ENCODE measurements at places on chromosomes 11 and 22.

DNA sequence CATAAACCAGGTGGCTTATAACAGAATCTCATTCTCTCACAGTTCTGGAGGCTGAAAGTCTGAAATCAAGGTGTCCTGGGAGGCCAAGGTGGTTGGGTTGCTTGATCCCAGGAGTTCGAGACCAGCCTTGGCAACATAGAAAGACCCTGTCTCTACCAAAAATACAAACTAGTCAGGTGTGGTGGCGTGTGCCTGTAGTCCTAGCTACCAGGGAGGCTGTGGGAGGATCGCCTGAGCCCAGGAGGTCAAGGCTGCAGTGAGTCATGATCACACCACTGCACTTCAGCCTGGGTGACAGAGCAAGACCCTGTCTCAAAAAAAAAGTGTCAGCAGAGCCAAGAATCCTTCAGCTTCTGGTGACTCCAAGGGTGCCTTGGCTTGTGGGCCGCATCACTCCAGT, 8.9 kb upstream of the PRR5 start:
- H3K4me3 ChIP-seq, result no peak overlapping the region
- no peaks in the 10 kb centered on the region for H3K4me1 ChIP-seq
- H3K27me3 ChIP-seq, result no peaks in the 10 kb centered on the region
- no peaks in the 10 kb centered on the region for H3K36me3 ChIP-seq
- no peak for DNase-seq
- H3K27ac ChIP-seq, result no peak overlapping the region

DNA sequence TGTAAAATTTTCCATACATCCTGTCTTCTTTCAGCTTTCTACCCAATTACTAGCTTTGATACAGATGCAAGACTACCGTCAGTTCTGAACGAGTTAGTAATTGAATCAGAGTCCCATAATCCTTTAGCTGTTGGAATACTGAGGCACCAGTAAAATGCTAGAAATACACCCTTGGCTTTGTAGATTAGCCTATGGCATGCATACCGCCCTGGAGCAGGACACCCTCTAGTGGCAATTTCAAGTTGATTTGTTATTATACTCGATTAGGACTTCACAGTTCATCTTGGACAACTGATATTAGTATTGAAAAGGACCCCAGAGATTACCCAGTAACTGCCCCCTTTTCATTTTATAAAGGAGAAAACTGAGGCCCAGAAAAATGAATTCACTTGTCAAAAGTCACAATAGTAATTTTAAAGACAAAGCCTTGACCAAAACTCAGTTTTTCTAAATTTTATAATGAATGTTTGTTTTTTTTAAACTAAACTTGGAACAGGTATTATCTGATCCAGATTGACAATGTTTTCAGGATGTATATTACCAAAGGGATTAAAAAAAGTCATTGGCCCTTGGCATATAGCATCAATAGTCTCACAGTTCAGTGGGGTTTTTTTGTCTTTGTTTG, 72.6 kb downstream of the HIPK3 start:
- peaks cover 25% of the 10 kb centered on the region for H3K36me3 ChIP-seq
- no peaks in the 10 kb centered on the region for H3K27me3 ChIP-seq
- H3K27ac ChIP-seq, result no peak overlapping the region
- peak; percentile 47 for DNase-seq

DNA sequence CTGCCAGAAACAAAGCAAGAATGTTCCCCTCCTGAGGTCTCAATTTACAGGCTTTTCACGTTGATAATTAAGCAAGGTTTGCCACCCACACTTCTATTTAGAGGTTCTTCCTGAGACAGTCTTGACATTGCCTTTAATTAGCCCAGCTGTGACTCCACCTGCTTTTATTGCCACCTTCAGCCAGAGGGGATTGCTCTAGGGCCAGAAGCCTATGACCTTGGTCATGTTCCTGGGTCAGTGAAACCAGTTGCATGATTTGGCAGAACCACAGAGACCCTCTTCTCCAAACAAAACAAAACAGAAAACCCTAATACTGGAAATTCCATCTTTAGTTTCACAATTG, 89.8 kb downstream of the APIP start:
- H3K27me3 ChIP-seq, result peaks cover 15% of the 10 kb centered on the region
- DNase-seq, result no peak
- H3K4me3 ChIP-seq, result no peak overlapping the region
- no peaks in the 10 kb centered on the region for H3K4me1 ChIP-seq
- no peak overlapping the region for H3K27ac ChIP-seq

DNA sequence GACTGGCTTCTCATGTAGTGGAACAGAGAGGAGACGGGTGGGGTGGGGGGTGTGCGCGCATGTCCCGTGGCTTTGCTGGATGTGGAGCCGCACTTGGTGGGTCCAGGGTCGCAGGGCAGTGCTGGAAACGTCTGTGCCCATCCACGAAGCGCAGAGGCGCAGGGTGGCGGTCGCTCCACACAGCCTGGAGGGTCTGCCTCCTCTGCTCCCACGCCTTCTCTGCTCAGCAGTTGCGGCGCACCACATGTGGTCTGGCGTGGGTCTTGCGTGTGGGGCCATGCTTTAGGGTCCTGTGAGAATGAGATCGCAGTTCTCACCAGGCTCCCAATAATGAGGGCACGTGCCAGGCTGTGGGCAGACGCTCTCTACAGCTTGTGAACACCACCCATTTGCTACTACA, 50.7 kb downstream of the MUC6 start:
- no peaks in the 10 kb centered on the region for H3K4me1 ChIP-seq
- no peak overlapping the region for H3K4me3 ChIP-seq
- H3K27ac ChIP-seq, result no peak overlapping the region

- H3K4me3 ChIP-seq, result no peak overlapping the region
- no peaks in the 10 kb centered on the region for H3K36me3 ChIP-seq
- no peaks in the 10 kb centered on the region for H3K4me1 ChIP-seq
- no peak for DNase-seq
- peaks cover 42% of the 10 kb centered on the region for H3K27me3 ChIP-seq
Measured at GRCh38 chr11:133162227-133162626, 370.1 kb downstream of the OPCML start.

DNA sequence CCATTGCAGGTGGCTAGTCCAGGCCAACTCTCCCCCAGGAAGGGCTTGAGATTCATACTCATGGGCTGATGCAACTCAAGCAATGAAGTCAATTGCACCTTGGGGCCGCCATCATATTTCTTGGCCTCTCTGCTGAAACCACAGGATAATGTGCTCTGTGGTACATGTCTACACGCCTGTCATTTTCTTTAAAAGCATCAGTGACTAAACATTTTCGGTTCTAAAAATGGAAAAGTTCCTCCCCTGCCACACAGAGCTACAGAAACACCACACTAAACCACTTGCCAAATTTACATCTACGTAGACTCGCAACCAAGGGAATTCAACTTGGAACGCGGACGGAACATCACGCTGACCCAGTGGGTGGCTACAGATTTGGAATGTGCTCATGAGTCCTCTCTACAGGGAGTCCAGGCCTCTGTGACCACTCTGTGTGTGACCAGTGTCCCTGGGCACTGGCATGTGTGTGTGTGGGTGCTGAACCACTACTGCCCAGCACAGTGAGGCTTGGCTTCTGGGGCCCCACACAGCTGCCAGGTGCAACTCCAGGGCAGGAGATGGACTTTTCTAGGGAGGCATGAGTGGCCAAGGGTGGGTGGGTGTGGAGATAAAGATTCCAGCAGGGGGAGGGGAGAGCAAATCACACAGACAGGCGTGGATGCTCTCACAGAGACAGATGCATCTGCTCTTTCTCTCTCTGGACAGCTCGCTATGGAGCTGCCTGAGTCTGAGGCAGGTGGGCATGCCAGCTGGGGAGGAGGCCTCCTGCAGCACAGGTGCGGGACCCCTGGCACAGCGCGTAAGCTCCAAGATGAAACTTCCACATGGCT, 261.9 kb downstream of the CTTN start:
- no peak overlapping the region for H3K4me3 ChIP-seq
- H3K27me3 ChIP-seq, result no peaks in the 10 kb centered on the region
- no peak overlapping the region for H3K27ac ChIP-seq
- H3K4me1 ChIP-seq, result no peaks in the 10 kb centered on the region
- H3K36me3 ChIP-seq, result no peaks in the 10 kb centered on the region

GRCh38 chr11:128804481-128804880, 62.6 kb downstream of the KCNJ1 start:
- no peak for DNase-seq
- H3K4me1 ChIP-seq, result no peaks in the 10 kb centered on the region
- H3K36me3 ChIP-seq, result peaks cover 84% of the 10 kb centered on the region
- no peak overlapping the region for H3K4me3 ChIP-seq
- no peak overlapping the region for H3K27ac ChIP-seq
- no peaks in the 10 kb centered on the region for H3K27me3 ChIP-seq

DNA sequence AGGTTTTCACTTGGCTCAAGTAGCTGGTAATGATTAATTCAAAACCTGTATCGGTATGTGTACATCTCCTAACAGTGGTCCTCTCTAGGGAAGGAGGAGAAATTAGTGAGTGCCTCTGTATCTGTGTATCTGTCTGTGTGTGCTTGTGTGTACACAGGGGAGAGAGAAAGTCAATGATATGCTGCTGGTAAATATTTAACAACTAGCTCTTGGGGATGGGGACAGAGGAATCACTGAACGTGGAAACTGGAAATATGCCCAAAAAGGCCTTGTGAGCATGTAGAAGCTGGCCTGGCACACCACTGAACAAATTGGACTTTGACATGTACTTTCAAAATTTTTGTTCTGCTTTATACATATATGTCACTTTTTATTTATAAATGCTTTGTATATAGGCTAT, 214.0 kb upstream of the SYN3 start:
- H3K4me3 ChIP-seq, result no peak overlapping the region
- no peaks in the 10 kb centered on the region for H3K36me3 ChIP-seq
- no peaks in the 10 kb centered on the region for H3K4me1 ChIP-seq
- no peak overlapping the region for H3K27ac ChIP-seq
- H3K27me3 ChIP-seq, result no peaks in the 10 kb centered on the region

GRCh38 chr11:102139081-102139498, 28.8 kb downstream of the YAP1 start:
- no peak overlapping the region for H3K4me3 ChIP-seq
- H3K27ac ChIP-seq, result no peak overlapping the region
- no peaks in the 10 kb centered on the region for H3K36me3 ChIP-seq
- H3K27me3 ChIP-seq, result no peaks in the 10 kb centered on the region
- no peak for DNase-seq

Measured in DND-41 (cell line).